ENCODE measurements at places on chromosomes 7 and 10.

GRCh38 chr7:4876586-4876985 is 6.9 kb downstream of the RADIL start:
- no peak for DNase-seq

DNA sequence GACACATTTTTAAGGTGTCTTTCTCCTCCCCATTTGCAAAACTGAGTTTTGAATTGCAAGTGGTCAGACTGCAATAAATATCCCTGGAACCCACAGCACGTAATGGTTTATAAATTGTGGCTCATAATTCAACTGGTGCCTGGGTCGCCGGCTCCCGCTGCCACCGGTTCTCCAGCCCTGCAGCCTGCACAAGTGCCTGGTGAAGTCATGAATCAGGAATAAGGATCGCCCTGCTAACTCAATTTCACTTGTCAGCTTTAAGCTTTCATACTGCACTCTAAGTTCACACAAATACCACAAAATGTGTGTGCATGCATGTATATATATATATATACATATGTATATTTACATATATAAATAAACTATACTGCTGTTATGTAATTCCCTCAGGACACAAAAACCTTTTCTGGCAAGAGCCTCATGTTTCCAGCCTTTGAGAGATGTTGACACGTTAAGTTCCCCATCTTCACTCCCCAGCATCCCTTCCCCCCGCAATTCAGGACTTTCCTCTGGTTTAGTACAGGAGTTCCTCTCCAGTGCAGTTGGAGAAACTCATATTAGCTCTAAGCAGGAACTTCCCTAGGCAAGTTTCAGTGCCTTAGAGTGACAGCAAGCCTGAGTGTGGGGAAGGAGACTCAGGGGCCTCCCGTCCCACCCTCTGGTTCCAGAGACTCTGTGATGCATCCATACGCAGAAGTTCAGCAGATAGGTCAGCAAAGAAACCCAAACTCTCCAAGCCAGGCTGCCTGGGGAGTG is 129.2 kb upstream of the UNC5B start:
- no peak for DNase-seq

DNA sequence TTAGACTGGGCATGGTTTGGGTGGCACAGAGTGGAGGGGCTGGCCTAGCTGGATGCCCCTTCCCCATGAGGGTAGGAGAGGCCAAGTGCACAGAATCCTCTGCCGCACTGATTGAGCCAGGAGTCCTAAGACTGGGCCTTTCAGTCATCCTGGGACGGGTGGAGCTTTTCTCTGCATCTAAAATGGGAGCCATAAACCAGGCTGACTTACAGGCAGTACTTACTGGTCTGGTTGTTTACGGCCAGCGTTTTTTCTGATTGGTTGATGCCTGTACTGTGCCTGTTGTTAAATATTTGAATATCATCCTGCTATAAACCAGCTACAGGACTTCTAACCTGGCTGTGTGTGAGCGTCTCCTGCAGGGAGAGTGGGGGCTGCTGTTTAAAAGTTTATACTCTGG is 107.8 kb downstream of the CDH23 start:
- DNase-seq, result no peak

DNA sequence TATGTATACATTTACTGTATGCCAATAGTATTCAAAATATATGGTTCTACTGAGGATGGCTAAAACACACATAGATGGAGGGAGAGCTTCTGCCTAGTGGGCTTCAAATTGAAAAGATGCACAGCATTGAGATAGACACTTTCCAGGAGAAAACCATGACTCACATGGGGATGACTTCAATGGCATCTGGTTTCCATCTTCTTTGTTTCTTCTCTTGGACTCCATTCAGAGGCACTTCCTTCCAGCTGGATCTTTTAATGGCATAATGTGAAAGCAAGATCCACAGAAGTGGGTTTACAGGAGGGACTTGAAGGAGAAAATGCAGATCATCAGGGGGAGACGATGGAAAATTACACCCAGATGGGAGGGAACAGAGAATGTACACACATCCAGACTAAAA is 84.9 kb downstream of the ZNF365 start:
- no peak for DNase-seq

- DNase-seq, result no peak
These were observed 22.8 kb downstream of the CDK14 start for GRCh38 chr7:90618876-90619275.

DNA sequence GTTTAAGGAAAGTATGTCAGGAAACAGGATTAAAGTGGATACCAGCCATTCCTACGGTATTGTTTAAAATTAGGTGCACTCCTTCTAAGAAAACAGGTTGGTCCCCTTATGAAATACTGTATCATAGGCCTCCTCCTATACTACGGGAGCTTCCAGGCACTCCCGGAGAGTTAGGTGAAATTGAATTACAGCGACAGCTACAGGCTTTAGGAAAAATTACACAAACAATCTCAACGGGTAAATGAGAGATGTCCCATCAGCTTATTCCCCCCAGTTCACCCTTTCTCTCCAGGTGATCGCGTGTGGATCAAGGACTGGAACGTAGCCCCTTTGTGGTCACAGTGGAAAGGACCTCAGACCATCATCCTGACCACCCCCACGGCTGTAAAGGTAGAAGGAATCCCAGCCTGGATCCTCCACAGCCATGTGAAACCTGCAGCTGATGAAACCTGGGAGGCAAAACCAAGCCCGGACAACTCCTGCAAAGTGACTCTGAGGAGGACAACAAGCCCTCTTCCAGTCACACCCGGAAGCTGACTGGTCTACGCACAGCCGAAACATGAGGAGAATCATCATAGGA is 25.1 kb upstream of the GHITM start:
- DNase-seq, result no peak

GRCh38 chr10:119341459-119342301 is 134.3 kb downstream of the GRK5 start:
- no peak for DNase-seq

DNA sequence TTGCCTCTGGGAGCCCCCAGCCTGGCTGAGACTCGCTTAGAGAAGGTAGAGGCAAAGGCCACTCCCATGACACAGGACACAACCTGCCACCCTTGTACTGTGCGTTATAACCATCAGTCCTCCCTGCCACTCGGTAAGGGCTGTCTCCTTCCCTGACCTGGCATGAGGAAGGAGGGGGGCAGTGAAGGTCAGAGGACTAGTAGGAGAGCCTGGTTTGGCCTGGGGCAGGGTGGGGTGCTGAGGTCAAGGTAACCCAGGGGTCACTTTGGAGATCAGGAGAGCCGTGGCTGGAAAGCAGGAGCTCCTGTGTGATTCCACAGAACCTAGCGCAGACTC is 6.9 kb upstream of the TNRC18 start:
- DNase-seq, result no peak

Data from hippocampal formation (tissue), 2 donors.